ENCODE measurements at places on chromosomes 13 and 19.

- DNase-seq = no peak
These were observed 6.0 kb downstream of the STK24 start for GRCh38 chr13:98570929-98571372.

GRCh38 chr19:44642377-44642776 lies 1.3 kb upstream of the PVR start:
- DNase-seq = no peak

- no peak for DNase-seq
These were observed 389.9 kb downstream of the RFC3 start for GRCh38 chr13:34207872-34208271.

GRCh38 chr19:46861691-46862502 lies 1.1 kb downstream of the ARHGAP35 start:
- no peak for DNase-seq

GRCh38 chr13:39929583-39929982 lies 274.1 kb downstream of the COG6 start:
- no peak for DNase-seq

- DNase-seq = no peak
These were observed 16.0 kb upstream of the ZDHHC20 start for GRCh38 chr13:21475115-21475514.

GRCh38 chr13:95360464-95361097 lies 59.3 kb upstream of the ABCC4 start:
- DNase-seq = no peak

DNA sequence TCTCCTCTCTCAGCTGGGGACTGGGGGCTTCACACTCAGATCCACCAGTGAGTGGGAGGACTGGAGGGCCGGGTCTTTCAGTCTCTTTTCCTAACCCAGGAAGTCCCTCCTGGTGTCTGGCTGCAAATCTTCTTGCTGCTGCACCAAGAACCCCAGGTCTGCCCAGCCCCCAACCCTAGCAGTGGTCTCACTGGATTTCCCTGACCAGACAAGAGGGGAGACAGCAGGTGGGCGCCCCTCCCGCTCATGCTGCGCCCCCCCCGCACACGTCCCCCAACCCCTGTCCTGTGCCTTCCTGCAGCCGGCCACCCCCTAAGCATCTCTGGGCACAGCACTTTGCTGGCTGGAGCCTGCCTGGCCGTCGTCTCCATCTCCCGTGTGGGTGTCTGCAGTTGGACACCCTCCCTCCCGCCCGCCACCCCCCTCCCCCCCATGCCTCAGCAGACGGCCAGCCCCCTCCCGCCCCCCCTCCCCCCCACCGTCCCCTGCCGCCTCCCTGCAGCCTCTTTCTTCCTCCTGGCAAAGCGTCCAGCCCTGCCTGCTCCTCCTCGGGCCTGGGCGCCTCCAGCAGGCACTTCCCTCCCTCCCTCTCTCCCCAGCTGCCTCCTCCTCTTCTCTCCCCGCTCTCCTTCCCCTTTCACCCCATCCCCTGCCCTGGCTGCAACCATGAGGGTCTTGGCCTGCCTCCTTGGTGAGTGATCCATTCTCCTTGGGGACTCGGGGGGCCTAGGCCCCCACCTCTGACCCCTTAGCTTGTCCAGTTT lies at the start of gene SSC5D:
Gene SSC5D (plus strand): TSS at position 513 of the 764 bp plus-strand sequence. CDS start 154 bp downstream, at position 667.
- no peak for DNase-seq

GRCh38 chr19:48239582-48240141 lies 16.1 kb downstream of the CARD8 start:
- no peak for DNase-seq

DNA sequence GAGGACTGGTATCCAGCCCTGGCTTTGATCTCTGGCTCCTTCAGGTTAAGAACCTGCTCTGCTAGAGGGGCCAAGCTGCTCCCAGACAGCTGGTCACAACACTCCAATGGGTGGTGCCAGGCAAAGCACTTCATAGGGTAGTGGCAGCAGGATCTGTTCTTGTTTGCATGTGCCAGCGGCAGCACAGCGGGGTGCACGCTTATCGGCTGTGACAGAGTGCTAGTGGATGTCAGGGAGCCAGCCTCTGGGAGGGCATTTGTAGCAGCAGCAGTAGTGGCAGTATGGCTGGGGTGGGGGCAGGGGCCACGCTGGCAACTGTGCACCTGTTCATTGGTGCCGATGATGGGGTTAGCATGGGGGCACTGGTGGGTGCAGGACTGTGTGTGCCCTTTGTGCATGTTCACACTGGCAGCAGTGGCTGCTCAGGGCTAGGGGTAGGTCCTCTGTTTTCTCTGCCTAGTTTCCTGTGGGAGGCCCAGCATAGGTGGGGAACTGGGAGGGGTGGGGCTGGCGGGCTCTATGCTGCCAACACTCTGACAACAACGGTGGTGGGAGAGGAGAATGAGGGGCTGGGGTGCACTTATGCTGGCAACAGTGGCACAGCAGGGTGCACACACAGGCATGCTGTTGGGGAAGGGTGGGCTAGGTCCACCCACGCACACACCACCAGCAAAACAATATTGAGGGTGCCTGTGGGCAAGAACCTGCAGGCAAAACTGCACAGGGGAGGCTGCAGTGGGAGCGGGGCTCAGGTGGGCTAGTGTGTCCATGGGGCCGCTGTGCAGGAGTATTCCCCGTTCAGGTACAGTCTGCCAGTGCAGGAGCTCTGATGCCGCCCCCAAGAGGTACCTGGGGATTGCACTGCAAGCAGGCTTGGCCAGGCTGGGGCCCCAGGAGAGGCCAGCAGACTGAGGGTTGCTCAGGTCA lies 19.3 kb downstream of the AP1M1 start:
- DNase-seq = no peak

GRCh38 chr13:114053026-114053425 lies 79.2 kb upstream of the C13orf46 start:
- DNase-seq = no peak

GRCh38 chr19:46502891-46503290 lies 7.2 kb upstream of the PNMA8B start:
- DNase-seq = no peak

- DNase-seq = peak; percentile 63
These were observed 834 bp downstream of the FBXO27 start for GRCh38 chr19:39031368-39032062.

DNA sequence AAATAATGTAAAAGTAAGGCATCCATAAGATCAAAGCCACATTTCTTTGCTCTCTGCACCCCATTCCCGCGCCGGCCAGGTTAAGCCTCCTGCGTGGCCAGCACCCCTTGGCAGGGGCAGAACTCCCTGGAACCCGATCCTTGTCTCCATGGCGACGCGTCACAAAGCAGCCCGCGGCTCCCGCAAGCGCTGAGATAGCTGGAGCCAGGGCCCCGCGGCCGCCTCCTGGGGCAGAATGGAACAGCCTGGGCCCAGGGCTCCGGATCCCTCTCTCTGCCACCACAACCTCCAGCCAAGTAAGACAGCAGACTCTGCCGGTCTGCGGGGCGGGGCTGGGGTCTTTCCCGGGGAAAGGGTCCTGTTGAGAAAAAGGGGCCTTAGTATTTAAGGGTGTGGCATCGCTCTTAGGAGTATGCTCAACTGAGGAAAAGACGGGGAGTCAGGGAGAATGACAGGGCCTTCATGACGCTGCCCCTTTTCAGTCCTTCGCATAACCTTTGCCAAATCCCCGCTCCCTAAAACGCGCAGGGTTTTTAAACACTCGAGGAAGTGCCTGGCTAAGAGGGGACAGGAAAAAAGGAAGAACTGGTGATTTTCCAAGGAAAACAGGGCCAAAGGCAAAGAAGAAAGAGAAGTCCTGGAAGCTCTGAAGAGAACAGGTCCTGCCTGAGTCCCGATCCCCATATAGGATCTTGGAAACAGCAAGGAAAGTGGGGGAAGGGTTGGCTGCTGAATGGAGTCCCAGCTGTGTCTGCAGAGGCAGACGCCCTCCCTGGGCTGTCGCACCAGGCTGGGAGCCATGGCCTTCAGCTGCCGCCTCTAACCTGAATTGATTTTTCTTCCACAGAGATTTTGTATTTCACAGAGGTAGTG lies at the start of gene TEX26:
Gene TEX26 (plus strand): TSS at position 176 of the 873 bp plus-strand sequence. CDS start 60 bp downstream, at position 236.
- DNase-seq = no peak

- DNase-seq = no peak
These were observed 9.4 kb downstream of the BCL3 start for GRCh38 chr19:44757735-44758505.

DNA sequence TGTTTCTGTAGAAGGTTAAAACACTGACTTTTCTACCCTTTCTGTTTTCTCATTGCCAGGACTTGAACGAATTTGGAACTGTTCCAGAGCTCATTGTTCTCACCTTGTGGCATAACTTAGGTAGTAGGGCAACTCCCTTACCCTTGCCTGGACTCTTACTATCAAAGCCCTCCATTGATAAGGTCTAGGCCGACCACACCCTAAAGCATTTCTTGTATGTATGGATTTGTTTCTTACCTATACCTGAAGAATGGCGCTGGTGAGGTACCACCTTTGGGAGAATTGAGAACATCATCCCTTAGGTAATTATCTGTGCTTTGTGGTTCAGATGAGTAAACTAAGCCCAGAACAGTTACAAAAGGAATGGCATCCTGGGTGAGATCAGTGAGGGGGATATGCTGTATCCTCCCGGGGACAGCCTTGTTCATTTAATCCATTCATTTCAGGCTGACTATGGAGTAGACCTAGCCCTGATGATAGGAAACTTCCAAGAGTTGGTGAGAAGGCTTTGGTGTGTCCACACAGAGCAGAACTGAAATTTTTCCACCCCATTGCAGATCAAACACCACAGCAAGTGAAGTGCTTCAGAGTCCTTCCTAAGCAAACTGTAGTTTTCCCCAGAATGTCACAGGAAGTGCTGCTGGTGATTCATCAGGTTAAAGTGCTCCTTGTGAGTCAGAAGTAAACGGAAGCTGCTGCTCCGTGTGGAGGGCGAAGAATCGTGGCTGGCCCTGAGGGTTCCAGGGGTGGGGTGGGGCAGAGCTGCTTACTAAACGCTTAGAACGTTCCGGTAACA lies 113.0 kb downstream of the TEX26 start:
- peak; percentile 9 for DNase-seq

DNA sequence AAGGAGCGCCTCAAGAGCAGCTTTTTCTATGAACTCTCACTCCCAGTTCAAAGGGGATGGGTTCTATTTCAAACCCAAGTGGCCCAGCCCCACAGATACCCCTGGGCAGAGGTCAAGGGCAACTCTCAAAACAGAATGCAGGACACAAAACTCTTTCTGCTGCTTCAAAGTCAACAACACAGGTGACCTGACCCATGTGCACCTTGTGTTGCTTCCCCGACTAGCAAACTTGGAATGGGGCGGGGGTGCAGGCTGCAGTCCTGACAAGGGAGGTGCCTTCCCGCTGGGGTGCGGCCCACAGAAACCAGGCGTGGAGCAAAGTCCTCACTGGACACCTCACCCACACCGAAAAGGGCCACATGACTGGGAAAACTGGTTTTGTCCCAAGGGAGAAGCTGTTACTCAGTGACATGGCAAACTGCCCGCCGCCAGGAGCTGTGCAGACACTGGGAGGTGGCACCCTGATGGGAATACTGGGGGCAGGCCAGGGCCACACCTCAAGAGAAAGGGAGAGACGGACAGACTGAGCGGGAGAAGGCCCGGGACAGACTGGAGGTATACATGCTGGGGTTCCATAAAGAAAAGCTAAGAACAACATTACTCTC lies 17.4 kb downstream of the ZC3H4 start:
- DNase-seq = no peak

DNA sequence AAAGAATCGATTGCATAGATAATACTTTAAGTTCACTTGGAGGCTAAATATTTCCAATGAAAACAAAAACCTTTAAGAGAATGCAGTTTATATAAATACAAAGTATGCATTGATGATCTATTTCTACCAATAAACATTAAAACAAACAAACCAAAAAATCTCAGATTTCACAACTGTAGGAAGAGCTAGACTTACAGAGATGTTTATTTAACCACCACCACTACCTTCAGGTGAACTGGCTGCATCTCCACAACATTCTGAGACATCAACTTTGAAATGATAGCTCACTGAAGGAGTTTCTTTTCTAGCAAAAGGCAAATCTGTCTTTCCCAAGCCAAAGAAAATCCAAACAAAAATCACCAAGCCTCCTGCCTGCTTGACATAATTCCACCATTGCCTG lies 44.2 kb downstream of the FOXO1 start:
- no peak for DNase-seq

GRCh38 chr13:50643060-50643459 lies 200.4 kb downstream of the DLEU7 start:
- no peak for DNase-seq

DNA sequence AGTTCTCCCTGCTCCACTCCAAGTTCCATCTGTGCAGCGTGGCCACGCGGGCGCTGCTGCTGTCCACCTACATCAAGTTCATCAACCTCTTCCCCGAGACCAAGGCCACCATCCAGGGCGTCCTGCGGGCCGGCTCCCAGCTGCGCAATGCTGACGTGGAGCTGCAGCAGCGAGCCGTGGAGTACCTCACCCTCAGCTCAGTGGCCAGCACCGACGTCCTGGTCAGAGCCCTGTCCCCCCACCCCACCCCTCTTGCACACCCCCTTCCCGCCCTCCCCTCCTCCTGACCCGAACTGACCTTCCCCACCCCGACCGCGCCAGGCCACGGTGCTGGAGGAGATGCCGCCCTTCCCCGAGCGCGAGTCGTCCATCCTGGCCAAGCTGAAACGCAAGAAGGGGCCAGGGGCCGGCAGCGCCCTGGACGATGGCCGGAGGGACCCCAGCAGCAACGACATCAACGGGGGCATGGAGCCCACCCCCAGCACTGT lies 11.6 kb downstream of the FUZ start:
- DNase-seq = no peak

GRCh38 chr19:44346556-44346955 lies 9.9 kb downstream of the ZNF112 start:
- DNase-seq = no peak

DNA sequence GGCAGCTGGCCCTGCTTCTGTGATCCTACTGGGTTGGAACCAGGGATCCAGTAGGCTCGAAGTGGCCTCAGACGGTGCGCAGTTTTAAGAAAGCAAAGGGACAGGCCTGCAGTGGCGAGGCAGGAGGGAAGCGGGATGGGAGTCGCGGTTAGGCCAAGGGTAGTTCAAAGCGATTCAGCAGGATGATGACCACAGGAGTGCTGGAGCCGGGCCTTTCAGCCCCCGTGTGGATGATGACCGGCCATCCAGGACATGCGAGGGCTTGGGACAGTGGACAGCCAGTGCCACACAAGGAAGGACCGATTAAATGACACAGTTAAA lies 854 bp downstream of the RNASEH2B start:
- no peak for DNase-seq

GRCh38 chr13:77386880-77387606 lies 60.1 kb upstream of the MYCBP2 start:
- DNase-seq = peak; percentile 19

- DNase-seq = no peak
These were observed 53.0 kb upstream of the ATP12A start for GRCh38 chr13:24627090-24627714.

GRCh38 chr13:79525064-79525857 lies 44.3 kb downstream of the NDFIP2 start:
- no peak for DNase-seq

GRCh38 chr13:73283636-73284035 lies 224.8 kb downstream of the KLF5 start:
- no peak for DNase-seq

DNA sequence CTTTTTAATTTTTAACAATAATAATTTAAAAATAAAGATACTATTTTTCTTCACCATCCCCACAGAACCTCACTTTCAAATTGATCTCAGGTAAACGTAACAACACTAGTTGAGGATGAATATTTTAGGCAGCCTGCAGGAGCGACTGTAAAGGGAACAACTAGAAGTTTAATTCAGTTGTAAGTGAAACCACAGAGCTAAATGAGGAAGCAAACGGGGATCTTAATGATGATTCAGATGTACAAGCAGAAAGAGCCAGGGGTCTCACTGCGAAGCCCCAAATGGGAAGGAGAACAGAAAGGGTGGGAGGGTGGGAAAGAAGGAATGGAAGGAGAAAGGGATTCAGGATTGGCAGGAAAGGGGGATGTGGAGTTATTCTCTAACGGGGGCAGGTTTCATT lies 54.6 kb upstream of the RAP2A start:
- no peak for DNase-seq

Data from thoracic aorta (tissue), 2 donors.